ENCODE measurements at places on chromosomes 16 and 17.

DNA sequence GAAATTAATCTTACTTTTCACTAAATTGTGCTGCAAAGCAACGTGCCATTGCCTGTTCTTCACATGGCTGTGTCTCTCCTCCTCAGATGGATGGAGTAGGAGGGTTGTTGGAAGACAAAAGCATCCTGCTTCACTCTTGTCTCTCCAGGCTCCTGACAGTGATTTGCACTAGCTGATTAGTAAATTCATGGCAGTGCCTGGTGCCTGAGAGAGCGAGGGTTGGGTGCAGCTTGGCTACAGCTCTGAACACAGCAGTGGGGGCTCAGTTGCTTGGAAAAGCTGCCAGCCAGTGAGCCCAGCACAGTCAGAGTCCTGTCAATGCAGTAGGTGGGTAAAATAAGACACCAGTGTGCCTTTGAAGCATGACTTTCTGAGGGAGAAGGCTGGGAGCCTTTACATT is 37.4 kb downstream of the CDH13 start:
- no peak for DNase-seq

GRCh38 chr16:65878347-65878746 is 488.1 kb upstream of the CDH5 start:
- no peak for DNase-seq

GRCh38 chr17:56723421-56723820 is 110.3 kb downstream of the C17orf67 start:
- no peak for DNase-seq

- DNase-seq = no peak
Measured at GRCh38 chr16:79021991-79022630, 578.4 kb downstream of the MAF start.

DNA sequence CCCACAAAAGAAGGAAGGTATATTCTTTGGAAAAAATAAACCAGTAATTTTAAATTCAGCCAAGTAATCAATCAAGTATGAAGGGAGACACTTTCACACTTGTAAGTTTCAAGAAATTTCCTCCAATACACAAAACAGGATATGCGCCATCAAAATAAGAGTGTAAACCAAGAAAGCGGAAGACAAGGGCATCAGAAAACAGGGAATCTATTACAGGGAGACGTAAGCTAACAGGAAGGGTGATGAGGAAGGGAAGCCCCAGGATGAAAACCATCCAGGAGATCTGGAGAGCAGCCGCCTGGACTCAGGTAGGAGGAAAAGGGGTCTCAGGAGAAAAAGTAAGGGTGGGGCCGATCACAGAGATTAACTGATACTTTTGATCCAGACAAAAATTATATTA is 31.8 kb upstream of the PITPNM3 start:
- no peak for DNase-seq

- no peak for DNase-seq
Measured at GRCh38 chr16:57663436-57663835, 4.7 kb upstream of the ADGRG3 start.

- no peak for DNase-seq
Measured at GRCh38 chr16:53152329-53152728, 97.5 kb downstream of the CHD9 start.

DNA sequence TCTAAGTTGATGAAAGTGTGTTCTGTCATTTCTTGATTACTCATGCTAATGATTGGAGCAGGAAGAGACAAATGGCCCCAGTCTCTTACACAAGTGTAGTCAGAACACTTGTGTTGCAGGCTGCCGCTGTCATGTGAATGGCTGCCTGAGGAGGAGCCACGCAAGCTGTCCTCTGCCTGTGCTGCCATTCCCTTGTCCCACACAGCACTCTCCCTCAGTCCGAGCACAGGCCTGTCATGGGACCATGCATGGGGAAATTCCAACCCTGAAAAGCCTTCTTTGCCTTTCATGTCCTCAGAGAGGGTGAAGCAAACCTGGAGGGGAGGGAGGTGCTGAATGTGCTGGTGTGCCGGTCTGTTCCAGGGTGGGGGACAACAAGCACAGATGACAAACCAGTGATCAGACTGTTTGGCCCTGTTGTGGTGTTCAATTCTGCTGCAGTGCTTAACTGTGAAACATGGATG is 109.4 kb downstream of the MRTFB start:
- DNase-seq = no peak

DNA sequence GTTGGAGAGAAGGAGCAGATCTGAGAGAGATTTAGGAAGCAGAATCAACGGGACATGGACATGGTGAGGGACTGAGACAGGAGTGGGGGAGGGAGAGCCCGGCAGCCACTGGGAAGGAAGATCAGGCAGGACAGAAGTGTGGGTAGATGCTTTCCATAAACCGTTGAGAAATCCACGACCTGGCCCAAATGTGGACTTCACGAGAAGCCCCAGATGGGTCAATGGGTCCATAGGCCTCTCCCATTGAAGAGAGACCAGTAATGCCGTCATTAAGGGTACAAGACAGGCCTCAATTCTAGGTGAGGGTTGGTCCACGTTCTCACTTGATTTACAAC is 530 bp upstream of the CCL22 start:
- DNase-seq = no peak

- no peak for DNase-seq
Measured at GRCh38 chr16:53936052-53936451, 232.1 kb downstream of the FTO start.

GRCh38 chr16:1572673-1573072 is 39.2 kb downstream of the IFT140 start:
- DNase-seq = no peak

DNA sequence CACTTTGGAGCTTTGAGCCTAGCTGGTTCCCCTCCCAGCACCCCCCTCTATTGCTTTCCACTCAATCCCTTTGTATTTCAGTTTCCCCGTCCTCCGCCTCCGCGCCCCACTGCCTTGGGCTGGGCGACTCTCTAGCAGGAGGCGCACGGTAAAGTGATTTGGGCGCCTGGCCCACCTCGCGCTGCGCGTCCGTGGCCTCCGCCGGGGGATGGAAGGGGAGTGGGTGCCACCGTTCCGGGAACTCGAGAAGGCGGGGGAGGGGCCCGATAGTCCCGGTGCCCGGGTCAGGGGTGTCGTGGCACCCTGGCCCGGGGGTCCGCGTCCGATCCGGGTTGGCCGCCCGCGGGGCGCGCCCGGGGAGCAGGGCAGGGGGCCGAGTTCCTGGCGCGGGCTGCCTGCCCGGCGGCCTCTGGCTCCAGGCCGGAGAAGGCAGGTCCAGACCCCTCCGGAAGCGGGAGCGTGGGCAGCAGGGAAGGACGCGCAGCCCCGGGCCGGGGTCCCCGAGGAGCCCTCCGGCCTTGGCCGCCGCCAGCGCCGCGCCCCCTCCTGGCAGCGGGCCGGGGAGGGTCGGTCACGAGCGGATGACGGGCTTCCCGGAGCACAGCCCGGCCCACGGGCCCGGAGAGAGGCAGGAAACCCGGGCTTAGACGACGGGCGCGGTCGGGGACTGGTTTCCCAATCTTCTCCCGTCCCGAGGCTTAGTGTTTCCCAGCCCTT is 15.8 kb downstream of the MEOX1 start:
- DNase-seq = no peak

GRCh38 chr17:37643869-37644268 is 623 bp upstream of the DDX52 start:
- DNase-seq = no peak

DNA sequence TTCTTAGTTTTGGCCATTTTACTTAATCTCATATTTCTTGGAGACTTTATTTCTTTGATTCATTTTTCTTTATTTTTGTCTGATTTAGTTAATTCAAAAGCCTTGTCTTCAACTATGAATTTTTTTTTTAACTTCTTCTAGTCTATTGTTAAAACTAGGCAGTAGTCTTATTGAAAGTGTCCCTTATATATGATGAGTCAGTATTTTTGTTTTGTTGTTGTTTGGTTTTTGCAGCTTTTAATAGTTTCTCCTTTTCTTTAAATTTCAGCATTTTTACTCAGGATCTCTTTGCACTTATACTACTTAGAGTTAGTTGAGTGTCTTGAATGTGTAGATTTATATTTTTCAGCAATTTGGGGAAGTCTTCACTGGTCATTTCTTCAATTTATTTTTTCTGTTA is 758.5 kb upstream of the CDH8 start:
- DNase-seq = no peak

GRCh38 chr16:51151961-51152663 is 1.0 kb upstream of the SALL1 start:
- DNase-seq = no peak

GRCh38 chr16:29680180-29680598 is 1.2 kb downstream of the QPRT start:
- DNase-seq = no peak

DNA sequence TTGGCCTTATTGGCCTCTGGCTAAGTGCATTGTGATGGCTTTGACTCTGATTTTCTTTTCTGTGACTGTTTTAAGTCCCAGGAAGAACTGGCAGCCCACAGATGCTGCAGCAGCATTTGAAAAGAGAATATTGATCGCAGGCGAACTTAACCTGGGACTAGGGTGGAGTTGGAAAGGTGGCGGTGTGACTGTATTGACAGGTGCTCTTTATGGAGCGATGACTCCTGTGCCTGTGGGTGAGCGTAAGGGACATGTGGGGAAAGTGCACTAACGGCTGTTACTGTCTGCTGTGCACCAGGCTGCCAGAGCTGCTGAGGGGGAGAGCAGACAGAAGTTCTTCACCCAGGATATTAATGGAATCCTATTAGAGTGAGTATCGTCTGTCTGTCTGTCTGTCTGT is 21.3 kb downstream of the UBN1 start:
- no peak for DNase-seq

DNA sequence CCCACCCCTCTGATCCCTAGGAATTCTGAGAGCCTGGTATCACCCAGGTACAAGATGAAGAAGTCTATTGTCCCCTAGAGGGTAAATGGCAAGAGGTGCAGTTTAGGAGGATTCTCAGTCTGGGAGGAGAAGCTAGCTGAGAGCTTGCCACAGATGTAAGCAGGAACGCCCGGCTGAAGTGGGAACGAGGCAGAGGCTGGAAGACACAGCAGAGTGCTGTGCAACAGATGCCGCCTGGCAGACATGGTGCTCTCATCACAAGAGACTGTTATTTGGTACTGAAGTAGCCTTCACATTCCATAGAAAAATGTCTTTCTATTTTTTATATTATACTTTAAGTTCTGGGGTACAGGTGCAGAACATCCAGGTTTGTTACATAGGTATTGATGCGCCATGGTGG is 20.3 kb upstream of the KRT20 start:
- no peak for DNase-seq

DNA sequence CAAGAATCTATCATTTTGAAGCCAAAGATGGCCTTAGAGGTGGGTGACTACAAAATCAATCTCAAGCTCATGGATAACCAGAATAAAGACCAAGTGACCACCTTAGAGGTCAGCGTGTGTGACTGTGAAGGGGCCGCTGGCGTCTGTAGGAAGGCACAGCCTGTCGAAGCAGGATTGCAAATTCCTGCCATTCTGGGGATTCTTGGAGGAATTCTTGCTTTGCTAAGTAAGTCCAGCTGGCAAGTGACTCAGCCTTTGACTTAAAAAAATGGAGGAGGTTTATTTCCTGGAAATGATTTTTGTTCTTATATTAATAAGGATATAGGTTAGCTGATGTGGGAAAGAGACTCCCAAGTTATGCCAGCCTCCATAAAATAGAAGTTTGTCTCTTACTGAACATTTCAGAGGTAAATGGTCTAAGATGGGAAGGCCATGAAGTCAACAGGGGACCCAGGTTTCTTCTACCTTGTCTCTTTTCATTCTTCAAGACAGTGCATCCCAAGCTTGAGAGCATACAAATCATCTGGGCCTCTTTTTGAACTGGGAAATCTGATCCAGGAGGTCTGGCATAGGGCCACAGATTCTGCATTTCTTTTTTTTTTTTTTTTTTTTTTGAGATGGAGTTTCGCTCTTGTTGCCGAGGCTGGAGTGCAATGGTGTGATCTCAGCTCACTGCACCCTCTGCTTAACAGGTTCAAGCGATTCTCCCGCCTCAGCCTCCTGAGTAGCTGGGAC is 19.8 kb upstream of the TANGO6 start:
- DNase-seq = peak; percentile 61

DNA sequence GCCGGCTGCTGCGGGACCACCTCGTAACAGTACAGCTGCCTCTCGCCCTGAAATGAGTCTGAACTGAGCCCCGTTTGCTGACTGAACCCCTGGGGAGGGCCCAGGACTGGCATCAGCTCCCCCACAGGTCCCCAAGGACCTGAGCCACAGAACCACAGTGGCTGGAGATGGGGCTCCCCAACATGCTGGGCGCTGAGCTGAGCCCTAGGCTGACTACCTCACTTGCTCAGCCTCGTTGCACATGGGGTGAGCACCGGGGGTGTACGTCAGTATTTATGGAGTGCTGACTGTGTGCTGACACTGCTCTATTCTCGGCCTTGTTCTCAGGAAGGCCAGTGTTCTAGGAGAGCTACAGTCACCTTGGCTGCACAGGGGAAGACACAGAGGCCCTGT is 6.6 kb upstream of the VASN start:
- no peak for DNase-seq

GRCh38 chr16:50831751-50832150 is 89.9 kb downstream of the CYLD start:
- no peak for DNase-seq

- DNase-seq = no peak
Measured at GRCh38 chr17:75182319-75182568, 515 bp downstream of the SUMO2 start.

DNA sequence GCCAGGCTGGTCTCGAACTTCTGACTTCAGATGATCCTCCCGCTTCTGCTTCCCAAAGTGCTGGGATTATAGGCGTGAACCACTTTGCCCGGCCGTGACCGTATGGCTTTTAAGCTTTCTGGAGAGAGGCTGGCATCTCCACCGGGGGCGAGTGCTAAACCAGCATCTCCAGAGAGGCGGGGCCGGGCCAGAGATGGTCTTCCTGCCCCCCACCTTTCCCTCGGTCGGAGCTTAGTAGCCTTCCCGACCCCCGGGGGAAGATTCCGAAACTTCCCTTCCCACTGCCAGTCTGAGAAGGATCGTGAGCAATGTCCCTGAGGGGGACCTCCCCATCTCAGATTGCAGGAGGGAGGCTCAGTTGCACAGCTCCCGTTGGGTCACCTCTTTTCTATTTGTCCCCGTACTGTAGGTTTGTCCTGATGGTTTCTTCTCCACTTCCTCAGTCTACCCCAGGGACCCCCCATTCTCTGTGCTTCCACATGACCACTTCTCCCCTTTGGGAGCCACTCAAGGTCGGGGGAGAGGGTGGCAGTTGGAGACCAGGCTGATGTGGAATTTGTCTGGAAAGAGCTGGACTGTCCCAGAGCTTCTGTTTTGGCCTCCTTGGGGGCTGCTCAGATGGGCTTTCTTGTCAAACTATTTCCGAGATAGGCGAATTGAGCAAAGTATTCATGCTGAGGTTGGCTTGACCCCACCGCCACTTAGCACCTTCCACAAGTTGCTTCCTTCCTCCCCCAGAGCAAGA is 18.2 kb downstream of the IGF2BP1 start:
- DNase-seq = no peak

DNA sequence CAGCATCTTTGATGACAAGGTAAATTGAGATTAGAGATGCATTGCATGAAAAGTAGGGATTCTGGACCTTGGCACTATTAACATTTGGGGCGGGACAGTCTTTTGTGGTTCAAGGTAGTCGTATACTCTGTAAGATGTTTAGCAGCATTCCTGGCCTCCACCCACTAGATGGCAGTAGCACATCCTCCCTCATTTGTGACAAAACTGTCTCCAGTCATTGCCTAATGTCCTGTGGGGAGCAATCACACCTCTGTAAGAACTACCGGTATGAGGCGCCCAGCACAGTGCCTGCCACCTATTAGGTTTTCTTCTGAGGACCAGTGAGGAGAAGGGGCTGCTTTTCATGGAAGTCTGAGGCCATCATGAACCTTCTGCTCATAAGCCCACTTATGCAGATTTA is 180.8 kb downstream of the RBFOX1 start:
- DNase-seq = no peak
